Retinal pigment epithelial cell (primary cell): ENCODE measurements at places on chromosomes 12 and 14.

GRCh38 chr12:55982319-55982936 lies 8.6 kb downstream of the RAB5B start:
- DNase-seq, result no peak

DNA sequence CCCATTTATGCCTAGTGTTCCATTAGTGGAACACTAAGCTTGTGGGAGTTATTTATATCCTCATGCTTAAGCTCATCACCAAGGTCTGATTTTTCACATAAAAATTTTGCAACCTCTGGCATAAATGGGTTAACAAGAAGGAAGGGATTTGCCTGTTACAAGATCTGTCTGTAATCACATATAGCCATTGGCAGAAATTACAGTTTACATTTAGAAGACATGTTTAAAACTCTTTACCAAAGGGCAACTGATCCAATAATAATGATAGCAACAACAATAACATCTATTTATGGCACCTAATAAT lies 422.9 kb downstream of the ZFP36L1 start:
- DNase-seq, result no peak

DNA sequence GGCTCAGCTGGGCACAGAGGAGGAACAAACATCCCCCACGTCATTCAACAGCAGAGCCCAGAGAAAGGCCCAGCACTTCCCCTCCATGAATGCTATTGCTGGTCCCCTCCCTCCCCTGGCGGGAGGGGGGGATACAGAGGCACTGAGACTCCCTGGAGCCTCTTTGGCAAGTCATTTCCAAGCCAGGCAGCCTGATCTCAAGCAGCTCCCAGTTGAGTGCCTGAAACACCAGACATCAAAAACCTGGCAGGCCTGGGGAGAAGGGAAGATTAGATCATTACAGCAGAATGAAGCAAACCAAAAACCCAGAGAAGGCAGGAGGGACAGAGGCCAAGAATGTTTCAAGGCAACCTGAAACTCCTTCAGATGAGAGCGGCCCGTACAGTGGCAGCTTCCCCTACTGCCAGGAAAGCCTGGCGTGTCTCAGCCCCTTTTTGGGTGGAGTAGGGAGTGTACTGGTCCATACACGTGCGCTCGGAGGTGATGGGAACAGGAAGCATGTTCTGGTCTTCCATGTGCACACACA lies 92.1 kb downstream of the LRRC74A start:
- peak; percentile 56 for DNase-seq

DNA sequence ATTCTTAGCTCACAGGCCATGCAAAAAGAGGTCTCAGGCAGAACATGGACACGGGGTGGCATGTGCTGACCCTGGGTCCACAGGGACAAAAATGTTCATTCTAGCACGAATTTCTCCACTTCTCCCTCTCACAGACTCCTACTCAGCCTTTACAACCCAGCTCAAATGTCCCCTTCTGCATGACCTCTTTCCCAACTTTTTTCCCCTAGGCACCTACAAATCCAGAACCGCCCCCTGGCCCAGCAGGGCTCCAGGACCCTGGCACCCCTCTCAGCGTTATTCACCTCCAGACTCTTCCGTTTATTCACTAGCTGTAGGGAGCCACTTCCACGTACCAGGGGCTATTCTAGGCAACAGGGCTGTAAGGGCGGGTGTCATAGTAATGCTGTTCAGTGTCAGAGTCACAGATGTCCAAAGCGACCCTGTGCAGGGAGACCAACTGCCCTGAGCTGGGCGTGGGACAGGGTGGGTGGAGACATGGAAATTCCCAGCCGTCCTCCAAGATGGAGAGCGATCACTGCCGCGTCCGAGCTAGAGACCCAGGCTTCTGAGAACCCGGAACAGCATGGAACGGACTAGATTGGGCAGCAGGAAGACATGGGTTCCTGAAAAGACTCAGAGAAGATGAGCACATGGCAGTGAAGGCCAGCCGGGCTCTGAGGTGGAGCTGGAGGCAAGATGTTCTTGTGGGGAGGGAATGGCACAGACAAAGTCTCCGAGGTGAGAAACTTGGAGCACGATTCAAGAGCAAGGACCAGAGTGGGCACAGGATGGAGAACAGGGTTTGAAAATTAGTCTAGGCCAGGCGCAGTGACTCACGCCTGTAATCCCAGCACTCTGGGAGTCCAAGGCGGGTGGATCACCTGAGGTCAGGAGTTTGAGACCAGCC lies 274.9 kb upstream of the RTL1 start:
- DNase-seq, result no peak

GRCh38 chr12:68276402-68276930 lies 23.1 kb upstream of the IL22 start:
- DNase-seq, result no peak

DNA sequence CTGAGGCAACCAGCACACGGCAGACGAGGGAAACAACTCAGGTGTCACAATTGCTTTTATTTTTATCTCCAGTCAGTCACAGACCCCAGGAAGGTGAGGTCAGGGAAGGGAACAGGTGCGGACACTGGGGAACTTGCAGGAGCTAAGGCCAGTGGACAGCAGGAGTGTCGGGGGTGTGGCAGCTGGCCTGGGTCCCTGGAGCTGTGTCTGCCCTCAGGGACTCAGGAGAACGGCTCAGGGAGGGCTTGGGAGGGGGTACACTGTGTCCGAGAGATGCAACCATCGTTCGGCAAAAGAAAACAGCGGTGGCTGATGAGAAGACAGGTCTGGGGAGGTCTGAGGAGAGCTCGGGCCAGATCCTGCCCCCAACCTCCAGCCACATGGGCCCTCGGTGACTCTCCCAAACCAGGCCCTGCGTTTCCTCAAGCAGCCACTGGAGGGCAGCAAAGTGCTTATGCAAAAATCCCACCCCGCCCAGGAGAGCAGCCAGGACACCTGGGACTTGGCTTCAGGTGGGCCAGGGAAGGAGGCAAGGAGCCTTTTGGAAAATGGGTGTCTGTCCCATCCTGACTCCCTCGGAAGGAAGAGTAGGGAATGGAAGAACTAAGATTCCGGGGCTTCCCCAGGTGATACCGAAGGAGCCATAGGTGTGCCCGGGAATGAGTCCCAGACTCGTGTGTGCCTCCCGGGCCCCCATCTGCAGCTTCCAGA lies 24.1 kb upstream of the BCDIN3D start:
- DNase-seq, result no peak

- DNase-seq, result no peak
Observed at GRCh38 chr14:32609388-32609787, 280.3 kb downstream of the AKAP6 start.

- no peak for DNase-seq
Observed at GRCh38 chr12:123807670-123808069, 45.6 kb downstream of the DNAH10 start.

GRCh38 chr14:103514596-103515421 lies 7.8 kb downstream of the CKB start:
- no peak for DNase-seq

DNA sequence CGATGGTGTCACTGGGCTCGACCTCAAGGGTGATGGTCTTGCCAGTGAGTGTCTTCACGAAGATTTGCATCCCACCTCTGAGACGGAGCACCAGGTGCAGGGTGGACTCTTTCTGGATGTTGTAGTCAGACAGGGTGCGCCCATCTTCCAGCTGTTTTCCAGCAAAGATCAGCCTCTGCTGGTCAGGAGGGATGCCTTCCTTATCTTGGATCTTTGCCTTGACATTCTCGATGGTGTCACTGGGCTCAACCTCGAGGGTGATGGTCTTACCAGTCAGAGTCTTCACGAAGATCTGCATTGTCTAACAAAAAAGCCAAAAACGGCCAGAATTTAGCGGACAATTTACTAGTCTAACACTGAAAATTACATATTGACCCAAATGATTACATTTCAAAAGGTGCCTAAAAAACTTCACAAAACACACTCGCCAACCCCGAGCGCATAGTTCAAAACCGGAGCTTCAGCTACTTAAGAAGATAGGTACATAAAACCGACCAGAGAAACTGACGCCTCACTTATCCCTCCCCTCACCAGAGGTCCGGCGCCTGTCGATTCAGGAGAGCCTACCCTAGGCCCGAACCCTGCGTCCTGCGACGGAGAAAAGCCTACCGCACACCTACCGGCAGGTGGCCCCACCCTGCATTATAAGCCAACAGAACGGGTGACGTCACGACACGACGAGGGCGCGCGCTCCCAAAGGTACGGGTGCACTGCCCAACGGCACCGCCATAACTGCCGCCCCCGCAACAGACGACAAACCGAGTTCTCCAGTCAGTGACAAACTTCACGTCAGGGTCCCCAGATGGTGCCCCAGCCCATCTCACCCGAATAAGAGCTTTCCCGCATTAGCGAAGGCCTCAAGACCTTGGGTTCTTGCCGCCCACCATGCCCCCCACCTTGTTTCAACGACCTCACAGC lies 717 bp downstream of the UBC start:
- DNase-seq, result no peak

GRCh38 chr12:6688543-6688998 lies 604 bp downstream of the ZNF384 start:
- DNase-seq, result no peak

GRCh38 chr14:60204104-60204842 lies 39.1 kb upstream of the DHRS7 start:
- DNase-seq, result no peak

GRCh38 chr14:29236848-29237247 lies 470.3 kb downstream of the FOXG1 start:
- DNase-seq, result peak; percentile 48

DNA sequence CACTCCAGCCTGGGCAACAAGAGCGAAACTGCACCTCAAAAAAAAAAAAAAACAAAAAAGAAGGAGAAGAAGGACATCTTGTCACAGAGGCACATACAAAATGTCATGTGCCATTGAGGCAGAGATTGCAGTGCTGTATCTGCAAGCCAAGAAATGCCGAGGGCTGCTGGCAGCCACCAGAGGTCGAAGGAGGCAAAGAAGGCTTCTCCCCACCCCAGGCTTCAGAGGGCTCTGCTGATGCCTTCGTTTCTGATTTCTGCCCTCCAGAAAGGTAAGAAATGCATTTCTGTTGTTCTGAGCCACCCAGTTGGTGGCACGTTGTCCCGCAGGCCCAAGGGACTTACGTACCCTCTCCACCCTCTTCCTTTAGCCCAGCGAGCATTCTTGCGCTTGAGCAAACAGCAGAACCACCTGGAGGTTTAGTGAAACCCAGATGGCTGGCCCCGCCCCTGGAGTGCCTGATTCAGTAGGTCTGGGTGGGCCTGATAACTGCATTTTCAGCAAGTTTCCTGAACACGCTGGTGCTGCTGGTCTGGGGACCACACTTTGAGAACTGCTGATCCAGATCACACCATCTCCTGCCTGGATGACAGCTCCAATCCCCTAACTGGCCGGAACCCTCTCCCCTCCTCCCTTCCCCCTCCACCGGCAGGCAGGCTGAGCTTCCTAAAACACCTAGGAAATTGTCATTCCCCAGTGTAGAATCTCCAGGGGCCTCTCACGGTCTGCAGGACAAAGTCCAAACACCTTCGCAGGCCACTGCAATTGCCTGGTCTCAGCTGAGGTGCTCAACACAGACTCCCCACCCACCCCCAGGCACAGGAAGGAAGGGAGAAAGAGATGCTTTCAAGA lies 21.1 kb upstream of the SCARB1 start:
- DNase-seq, result no peak

GRCh38 chr12:69044887-69045286 lies 111.9 kb upstream of the CPM start:
- no peak for DNase-seq

- no peak for DNase-seq
Observed at GRCh38 chr14:80805136-80805535, 136.4 kb downstream of the CEP128 start.

GRCh38 chr12:53219956-53220693 lies 11.9 kb downstream of the RARG start:
- DNase-seq, result no peak

DNA sequence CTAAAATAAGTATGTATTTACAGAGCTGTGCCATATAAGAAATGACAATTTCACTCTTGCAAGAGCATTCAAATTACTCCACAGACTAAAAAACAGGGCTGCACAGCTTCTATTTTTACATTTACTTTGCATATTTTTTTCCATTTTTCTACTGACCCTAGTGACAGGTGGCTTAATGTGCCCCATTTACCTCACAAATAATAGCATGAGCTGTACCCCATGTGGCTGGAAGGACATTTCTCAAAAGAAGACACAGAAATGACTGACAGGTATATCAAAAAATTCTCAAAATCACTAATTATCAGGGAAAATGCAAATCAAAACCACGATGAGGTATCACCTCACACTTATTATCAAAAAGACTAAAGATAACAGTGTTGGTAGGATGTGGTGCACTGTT lies 1128.6 kb downstream of the SLC16A7 start:
- DNase-seq, result no peak

- DNase-seq, result peak; percentile 45
Observed at GRCh38 chr14:34029921-34030334, 79.1 kb upstream of the EGLN3 start.

- DNase-seq, result peak; percentile 81
Observed at GRCh38 chr14:54175298-54175942, 218.8 kb upstream of the BMP4 start.

GRCh38 chr12:2641207-2641606 lies 153.6 kb upstream of the FKBP4 start:
- DNase-seq, result no peak

DNA sequence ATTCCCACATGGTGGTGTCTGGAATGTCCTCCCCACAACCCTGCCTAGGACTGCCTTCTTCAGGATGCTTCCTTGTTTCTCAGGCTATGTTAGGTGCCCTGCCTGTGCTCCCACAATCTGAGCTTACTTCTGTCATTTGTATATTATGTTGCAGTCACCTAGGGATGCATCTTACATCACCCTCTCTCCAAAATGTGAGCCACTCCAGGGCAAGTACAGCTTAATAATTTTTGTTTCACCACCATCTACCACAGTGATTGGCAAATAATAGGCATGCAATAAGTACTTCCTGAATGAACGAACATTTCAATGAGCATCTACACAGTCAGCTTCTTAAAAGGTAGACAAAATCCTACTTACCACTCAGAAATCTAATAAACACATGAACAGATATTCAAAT lies 37.6 kb downstream of the ZFYVE26 start:
- no peak for DNase-seq

- DNase-seq, result peak; percentile 85
Observed at GRCh38 chr12:130870442-130871285, 1.2 kb upstream of the RAN start.

DNA sequence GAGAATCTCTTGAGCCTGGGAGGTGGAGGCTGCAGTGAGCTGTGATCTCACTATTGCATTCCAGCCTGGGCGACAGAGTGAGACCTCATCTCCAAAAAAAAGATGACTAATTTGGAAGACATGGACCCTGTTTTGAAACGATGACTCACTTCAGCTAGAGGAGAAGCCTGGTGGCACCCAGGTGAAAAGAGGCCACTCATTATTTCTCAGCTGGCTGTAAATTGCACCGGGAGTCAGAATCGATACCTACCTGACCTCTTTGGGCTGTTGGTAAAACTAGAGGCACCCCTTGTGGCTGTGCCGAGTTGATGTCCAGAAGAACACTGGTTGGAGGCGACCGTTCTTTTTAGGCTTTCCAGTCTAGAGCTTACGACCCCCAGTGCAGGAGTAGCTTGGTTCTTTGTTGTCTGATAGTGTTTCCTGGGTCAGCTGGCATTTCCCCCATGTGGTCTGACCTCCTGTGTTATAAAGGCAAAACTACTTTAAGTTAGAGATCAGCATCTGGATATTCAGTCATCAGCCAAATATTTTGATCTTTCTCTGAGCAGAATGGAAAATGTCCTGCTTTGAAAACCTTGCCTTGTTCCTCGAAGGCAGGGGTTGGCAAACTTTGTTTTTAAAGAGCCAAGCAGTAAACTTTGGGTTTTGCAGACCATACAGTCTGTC lies 93.2 kb downstream of the CHST11 start:
- no peak for DNase-seq

- no peak for DNase-seq
Observed at GRCh38 chr12:8953773-8954402, 4.4 kb upstream of the M6PR start.

- peak; percentile 44 for DNase-seq
Observed at GRCh38 chr14:26595926-26596542, 1.8 kb downstream of the NOVA1 start.

- DNase-seq, result no peak
Observed at GRCh38 chr12:3752096-3752709, 706 bp downstream of the CRACR2A start.
